ENCODE measurements at places on chromosomes 1 and 21. TPM values are rescaled to one million over a fixed set of nuclear protein-coding genes. Genes with fewer than 3 reads are reported as not detected.
A peak's percentile ranks its signal among the peaks of the same experiment; 100 is the strongest.

GRCh38 chr1:203038217-203038741 lies 12.0 kb downstream of the PPFIA4 start:
- H3K4me3 ChIP-seq, result no peak overlapping the region
- H3K27ac ChIP-seq, result no peak overlapping the region
- H3K36me3 ChIP-seq, result no peaks in the 10 kb centered on the region
- peaks cover 2% of the 10 kb centered on the region for H3K27me3 ChIP-seq
- DNase-seq, result no peak

GRCh38 chr1:177869586-177869985 lies 100.3 kb downstream of the SEC16B start:
- no peak for DNase-seq
- H3K27me3 ChIP-seq, result peaks cover 5% of the 10 kb centered on the region
- no peaks in the 10 kb centered on the region for H3K4me1 ChIP-seq
- no peaks in the 10 kb centered on the region for H3K36me3 ChIP-seq
- H3K27ac ChIP-seq, result no peak overlapping the region
- H3K4me3 ChIP-seq, result no peak overlapping the region

DNA sequence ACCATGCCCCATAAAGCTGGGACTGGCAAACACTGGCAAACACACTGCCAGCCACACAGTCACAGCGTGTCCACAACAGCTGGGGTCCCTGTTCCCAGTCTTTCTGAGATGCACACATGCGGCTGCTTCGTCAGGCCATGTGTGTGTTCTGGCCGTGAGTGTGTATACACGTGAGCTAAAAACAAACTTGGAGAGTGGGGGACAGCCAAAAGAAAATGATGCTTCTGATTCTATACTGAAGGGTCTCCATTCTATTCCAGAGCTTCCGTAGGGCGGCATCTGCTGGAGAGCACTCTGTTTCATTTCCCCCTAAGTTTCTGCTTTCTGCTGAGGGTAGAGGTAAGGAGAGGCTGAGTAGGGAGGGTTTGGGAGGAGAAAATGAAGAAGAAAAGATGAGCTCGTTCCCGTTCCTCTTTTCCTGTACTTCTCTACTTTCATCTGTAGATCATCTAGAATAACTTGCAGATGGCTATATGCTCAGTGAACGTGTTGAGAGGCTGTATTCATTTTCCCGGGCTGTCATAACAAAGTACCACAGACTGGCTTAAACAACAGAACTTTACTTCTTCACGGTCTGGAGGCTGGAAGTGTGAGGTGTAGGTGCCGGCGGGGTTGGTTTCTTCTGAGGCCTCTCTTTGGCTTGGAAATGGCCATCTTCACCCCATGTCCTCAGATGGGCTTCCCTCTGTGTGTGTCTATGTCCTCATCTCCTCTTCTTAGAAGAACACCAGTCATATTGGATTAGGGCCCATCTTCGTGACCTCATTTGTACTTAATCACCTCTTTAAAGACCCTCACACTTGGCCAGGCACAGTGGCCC lies 151.6 kb downstream of the TOMM20 start:
- no peak for DNase-seq
- peak overlapping the region; percentile 39 for H3K27ac ChIP-seq
- no peak overlapping the region for H3K4me3 ChIP-seq
- H3K36me3 ChIP-seq, result peaks cover 1% of the 10 kb centered on the region
- no peaks in the 10 kb centered on the region for H3K27me3 ChIP-seq
- peaks cover 70% of the 10 kb centered on the region for H3K4me1 ChIP-seq

- peaks cover 10% of the 10 kb centered on the region for H3K36me3 ChIP-seq
- peaks cover 1% of the 10 kb centered on the region for H3K4me1 ChIP-seq
- H3K4me3 ChIP-seq, result no peak overlapping the region
- no peak overlapping the region for H3K27ac ChIP-seq
Observed at GRCh38 chr1:174244017-174244416, 84.7 kb downstream of the RABGAP1L start.

GRCh38 chr1:197927908-197928665 lies 10.9 kb downstream of the LHX9 start:
- H3K27ac ChIP-seq, result no peak overlapping the region
- H3K4me1 ChIP-seq, result peaks cover 2% of the 10 kb centered on the region
- H3K4me3 ChIP-seq, result no peak overlapping the region
- no peaks in the 10 kb centered on the region for H3K36me3 ChIP-seq
- DNase-seq, result no peak

- no peak for DNase-seq
- H3K4me3 ChIP-seq, result no peak overlapping the region
- peaks cover 45% of the 10 kb centered on the region for H3K4me1 ChIP-seq
- H3K27me3 ChIP-seq, result no peaks in the 10 kb centered on the region
- H3K36me3 ChIP-seq, result no peaks in the 10 kb centered on the region
Observed at GRCh38 chr1:22038036-22038435, 14.5 kb upstream of the CDC42 start.

- no peak overlapping the region for H3K27ac ChIP-seq
- no peaks in the 10 kb centered on the region for H3K27me3 ChIP-seq
- DNase-seq, result no peak
- H3K36me3 ChIP-seq, result peaks cover 11% of the 10 kb centered on the region
- H3K4me1 ChIP-seq, result peaks cover 4% of the 10 kb centered on the region
- H3K4me3 ChIP-seq, result no peak overlapping the region
Observed at GRCh38 chr1:45348966-45349677, 8.9 kb upstream of the MUTYH start.

DNA sequence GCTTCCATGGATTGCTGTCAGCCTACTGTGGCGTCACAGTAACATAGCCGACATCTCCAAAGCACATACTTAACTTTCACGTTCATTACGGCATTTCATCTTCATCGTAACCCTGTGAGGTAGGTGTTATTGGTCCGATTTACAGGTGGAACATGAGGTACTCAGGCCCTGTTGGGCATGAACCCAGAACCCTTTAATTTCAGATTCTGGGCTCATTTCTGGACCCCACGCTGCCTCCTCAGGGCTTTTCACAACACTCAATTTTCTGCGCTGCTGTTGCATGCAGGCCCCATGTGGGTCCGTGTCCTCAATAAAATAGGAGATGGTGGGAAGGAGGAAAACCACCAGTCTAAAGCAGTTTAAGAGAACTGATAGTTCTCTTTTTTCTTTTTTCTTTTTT lies 39.6 kb downstream of the UBE2T start:
- H3K27me3 ChIP-seq, result no peaks in the 10 kb centered on the region
- H3K27ac ChIP-seq, result no peak overlapping the region
- no peak for DNase-seq
- H3K4me3 ChIP-seq, result no peak overlapping the region

DNA sequence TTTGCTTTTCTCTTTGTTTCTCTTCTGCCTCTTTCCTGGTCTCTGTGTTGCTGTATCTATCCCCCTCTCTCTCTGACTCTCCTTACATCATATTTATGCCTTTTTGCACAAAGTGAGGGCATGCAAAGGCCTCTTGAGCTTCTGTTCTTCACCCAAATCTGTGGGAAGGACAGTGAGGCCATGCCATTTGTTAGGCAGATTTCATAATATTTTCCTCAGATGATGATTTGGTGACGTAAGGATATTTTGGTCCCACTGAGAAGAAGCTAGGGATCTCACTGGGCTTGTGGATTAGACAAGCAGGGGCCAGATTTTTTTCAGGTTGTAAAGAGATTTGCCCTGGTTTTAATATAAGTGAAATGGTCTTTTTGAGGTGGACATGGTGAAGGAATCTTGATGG lies 249.4 kb upstream of the USP24 start:
- H3K27me3 ChIP-seq, result peaks cover 4% of the 10 kb centered on the region
- H3K4me1 ChIP-seq, result no peaks in the 10 kb centered on the region
- DNase-seq, result no peak
- H3K4me3 ChIP-seq, result no peak overlapping the region
- no peak overlapping the region for H3K27ac ChIP-seq

DNA sequence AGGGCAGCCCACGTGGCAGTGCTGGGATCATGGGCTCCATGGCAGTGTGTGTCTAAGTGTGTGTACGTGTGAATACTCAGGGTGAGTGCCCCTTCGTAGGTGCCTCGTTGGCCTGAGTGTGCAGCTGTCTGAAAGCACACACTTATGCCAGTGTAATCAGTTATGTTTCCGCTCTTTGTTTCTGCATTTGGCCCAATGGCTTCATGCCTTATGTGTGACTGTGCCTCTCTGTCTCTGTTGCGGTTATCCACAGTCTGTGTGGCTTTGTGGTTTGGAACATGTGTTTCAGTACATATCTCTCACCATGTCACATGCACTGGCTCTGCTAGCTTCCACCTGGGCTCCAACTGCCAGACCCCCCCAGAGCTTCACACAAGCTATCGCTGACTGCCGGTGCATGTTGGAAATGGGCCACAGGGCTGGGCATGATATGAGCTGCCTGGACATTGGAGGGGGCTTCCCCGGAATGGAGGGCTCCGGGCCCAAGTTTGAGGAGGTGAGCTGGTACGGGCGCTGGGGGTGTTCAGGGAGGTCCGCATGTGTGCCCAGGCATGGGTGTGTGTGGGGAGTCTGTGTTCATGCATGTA lies 70.3 kb upstream of the TINAGL1 start:
- no peaks in the 10 kb centered on the region for H3K36me3 ChIP-seq
- no peak overlapping the region for H3K4me3 ChIP-seq
- DNase-seq, result peak; percentile 71
- H3K4me1 ChIP-seq, result peaks cover 19% of the 10 kb centered on the region
- no peaks in the 10 kb centered on the region for H3K27me3 ChIP-seq

- peaks cover 4% of the 10 kb centered on the region for H3K36me3 ChIP-seq
- no peak for DNase-seq
- peak overlapping the region; percentile 97 for H3K4me3 ChIP-seq
Observed at GRCh38 chr1:6580593-6581409, 1.0 kb downstream of the ZBTB48 start.

DNA sequence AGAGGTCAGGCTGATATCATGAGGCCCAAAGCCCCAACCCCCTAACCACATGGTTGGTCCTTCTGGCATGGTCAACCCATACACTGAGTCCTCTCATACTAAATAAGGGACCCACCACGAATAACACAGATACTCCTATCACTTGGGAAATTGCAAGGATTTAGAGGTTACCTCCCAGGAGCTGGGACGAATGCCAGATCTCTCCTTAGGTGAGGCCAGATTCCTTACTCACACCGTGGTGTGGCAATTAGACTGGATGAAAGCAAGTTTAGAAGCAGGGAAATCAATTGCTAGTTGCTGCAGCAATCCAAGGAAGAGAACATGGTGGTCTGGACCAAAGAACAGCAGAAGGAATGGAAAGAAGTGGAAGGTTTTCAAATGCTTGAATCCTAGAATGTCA lies 60.1 kb downstream of the IER5 start:
- H3K27ac ChIP-seq, result peak overlapping the region; percentile 81
- H3K36me3 ChIP-seq, result no peaks in the 10 kb centered on the region
- peaks cover 35% of the 10 kb centered on the region for H3K4me1 ChIP-seq
- DNase-seq, result no peak

- no peak overlapping the region for H3K27ac ChIP-seq
- H3K4me1 ChIP-seq, result peaks cover 5% of the 10 kb centered on the region
- H3K4me3 ChIP-seq, result no peak overlapping the region
Observed at GRCh38 chr21:36027347-36027746, 33.0 kb downstream of the SETD4 start.

DNA sequence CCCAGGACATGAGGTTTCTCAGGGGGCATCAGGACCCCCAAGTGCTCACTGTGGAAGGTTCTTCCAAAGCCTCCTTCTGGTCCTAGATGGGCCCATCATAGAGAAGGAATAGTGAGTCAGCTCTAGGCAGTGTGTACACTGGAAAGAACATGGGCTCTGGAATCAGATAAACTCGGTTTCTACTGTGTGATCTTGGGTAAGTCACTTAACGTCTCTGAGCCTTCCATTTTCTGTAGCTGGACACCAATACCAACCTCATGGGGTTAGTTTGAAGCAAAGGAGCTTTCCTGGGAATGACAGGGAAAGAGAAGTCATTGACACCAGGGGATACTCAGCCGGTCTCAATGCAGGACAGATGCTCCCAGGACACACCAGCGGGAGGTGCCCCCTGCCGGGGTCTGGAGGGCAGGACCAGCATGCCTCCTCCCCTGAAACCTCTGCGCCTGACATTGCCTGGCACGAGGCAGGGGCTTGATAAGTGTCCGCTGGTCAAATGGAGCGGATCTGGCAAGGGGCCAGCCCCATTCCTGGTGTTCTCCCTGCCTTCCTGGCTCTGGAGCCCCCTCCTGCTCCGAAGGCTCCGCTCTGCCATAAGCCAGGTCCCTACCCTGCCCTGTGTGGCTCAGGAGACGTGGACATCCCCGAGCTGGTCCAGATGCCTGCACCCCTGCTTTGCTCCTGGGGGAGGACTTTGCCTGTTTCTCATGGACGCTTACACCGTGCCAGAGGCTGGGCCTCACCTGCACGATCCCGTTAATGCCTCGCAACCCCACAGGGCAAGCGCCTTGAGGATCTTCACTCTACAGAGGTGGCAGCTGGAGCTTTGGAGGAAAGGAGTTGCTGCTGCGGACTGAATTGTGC lies 52.8 kb downstream of the EDN2 start:
- no peak overlapping the region for H3K27ac ChIP-seq
- DNase-seq, result no peak
- no peaks in the 10 kb centered on the region for H3K4me1 ChIP-seq
- H3K27me3 ChIP-seq, result peaks cover 19% of the 10 kb centered on the region

DNA sequence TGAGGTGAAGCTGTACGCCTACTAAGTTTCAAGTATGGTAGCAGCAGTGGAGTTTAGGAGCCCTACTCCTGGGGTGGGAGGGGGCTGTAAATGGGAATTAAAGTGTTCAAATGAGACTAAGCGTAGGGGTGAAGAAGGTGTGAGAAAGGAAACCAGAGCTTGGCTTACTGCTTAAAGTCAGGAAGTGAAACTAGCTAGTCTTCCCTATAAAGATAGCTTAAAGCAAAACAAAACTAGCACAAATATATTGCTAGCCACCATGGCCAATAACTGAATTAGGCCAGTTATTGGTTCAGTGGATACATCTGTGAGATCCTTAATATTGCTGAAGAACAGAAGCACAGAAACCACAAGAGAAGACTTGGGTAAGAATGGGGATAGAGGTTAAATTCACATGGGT lies 492.2 kb upstream of the PKN2 start:
- no peaks in the 10 kb centered on the region for H3K36me3 ChIP-seq
- H3K4me3 ChIP-seq, result no peak overlapping the region
- H3K4me1 ChIP-seq, result peaks cover 3% of the 10 kb centered on the region
- H3K27ac ChIP-seq, result no peak overlapping the region
- DNase-seq, result no peak

SELL gene
- 362 TPM for total RNA-seq

S100A14 gene
- not detected for total RNA-seq

MROH9 gene
- total RNA-seq, result not detected

CD101 gene
- total RNA-seq, result 0.83 TPM

NR5A2 gene
- not detected for total RNA-seq

NCF2 gene
- 14.0 TPM for total RNA-seq

All from activated naive CD4-positive, alpha-beta T cell treated with anti-CD3 and anti-CD28 coated beads for 36 hours (primary cell).